Cardiac muscle cell (in vitro differentiated cells and primary cell): ENCODE measurements at places on chromosomes 16 and 17.

GRCh38 chr16:69105501-69106361, at the start of gene HAS3:
HAS3 (plus strand) TSS chr16:69105653; CDS start chr16:69109396, 3,743 bp downstream.
- DNase-seq = peak; percentile 84

DNA sequence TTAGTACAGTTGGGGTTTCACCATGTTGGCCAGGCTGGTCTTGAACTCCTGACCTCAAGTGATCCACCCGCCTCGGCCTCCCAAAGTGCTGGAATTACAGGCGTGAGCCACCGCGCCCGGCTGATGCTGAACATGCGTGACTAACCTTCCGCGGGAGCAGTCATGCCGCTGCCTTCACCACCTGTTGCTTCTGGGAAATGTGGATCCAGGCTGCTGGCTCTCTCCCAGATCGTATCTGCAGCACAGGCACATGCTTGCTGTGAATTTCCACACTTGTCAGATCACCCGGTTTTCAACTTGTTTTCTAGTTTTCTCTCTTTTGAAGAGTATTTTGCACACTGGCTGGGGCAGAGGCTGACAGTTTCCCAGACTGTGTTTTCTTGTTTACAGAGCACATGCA, 97.9 kb downstream of the ADCY9 start:
- no peak for DNase-seq

- no peak for DNase-seq
Measured at GRCh38 chr16:88286301-88286923, 96.3 kb upstream of the ZNF469 start.

GRCh38 chr16:90084215-90084950, 7.3 kb upstream of the PRDM7 start:
- DNase-seq = no peak

GRCh38 chr16:75485230-75486013, 9.8 kb downstream of the CHST6 start:
- no peak for DNase-seq

- DNase-seq = no peak
Measured at GRCh38 chr17:69424287-69425041, 10.0 kb downstream of the MAP2K6 start.

DNA sequence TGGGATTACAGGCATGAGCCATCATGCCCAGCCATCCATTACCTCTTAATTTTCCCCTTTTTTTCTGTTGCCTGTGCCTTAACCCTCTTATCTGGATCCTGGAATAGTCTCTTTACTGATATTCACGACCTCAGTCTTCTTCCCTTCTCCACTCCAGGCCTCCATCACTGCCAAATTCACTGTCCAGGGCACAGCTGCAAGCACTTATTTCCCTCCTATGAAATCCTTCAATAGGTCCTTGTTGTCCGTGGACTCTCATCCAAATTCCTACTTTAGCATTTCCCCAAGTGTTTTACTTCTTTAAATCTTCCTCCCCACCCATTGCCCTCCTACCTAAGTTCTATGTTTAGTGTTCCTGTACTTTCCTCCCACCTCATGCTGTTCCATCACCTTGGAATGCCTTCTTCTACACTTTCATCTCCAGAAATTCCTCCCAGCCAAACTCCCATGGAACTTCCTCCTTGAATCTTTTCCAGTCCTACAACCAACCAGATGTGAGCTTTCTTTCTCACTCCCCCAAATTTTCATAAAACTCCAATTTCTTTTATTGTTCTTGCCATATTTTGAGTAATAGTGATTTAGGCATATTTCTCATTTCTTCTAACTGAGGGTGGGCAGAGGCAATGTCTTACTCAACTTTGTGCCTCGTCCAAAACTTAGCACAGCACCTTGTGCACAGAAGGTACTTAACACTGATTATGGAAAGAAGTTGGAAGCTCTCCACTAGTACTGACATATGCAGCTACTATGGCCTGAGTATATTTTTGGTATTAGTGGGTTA, 35.3 kb downstream of the FAM20A start:
- no peak for DNase-seq

- DNase-seq = no peak
Measured at GRCh38 chr16:79897453-79898146, 297.1 kb upstream of the MAF start.

DNA sequence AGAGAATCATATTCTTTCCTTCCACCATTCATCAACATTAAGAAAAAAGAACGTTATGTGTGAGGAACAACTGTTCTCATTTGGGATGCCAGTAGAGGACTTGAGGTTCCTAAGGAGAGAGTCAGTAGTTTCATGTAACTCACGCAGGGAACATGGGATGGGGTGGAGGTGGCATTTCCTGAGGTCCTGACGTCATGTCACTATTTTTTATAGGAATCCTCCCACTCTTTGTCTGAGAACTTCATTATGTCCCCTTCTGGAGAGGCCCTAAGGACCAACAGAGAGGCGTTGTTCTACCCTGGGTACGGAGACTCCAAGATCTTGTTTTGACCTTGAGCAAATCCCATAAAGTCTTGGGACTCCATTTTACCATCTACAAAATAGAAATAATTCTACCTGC, 211.7 kb upstream of the SOX9 start:
- no peak for DNase-seq

- DNase-seq = no peak
Measured at GRCh38 chr16:2719328-2720063, 528 bp downstream of the PRSS27 start.
